IPS DF 6.9 (cell line): ENCODE measurements at places on chromosomes 6 and 20.

DNA sequence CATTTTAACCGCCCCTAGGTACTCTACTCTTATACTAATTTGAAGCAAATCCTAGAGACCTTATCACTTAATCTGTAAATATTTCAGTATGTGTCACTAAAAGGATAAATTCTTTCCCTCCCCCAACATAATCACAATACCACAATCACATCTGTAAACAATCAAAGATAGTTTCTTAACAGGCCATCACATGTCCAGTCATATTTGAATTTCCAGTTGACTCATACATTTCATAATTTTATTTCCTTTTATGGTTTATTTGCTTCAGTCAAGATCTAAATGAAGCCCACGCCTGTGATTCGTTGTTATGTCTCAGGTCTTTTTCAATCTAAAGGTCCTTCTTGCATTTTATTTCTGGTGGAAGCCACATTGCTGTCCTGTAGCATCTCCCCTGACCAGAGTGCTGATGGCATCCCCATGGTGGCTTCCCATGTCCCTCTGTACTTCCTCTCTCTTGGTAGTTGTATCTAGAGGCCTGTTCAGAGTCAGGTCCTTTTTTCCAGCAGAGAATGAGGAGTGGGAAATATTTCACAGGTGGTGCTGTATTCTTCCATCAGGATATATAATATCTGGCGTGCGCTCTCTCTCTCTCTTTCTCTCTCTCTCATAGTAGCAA is 128.6 kb upstream of the SLC22A23 start:
- no peak for DNase-seq

- DNase-seq: peak; percentile 72
These were observed 117.1 kb downstream of the TBXT start for GRCh38 chr6:166050559-166050958.

- no peak for DNase-seq
These were observed 25.5 kb upstream of the ITCH start for GRCh38 chr20:34337544-34337943.

DNA sequence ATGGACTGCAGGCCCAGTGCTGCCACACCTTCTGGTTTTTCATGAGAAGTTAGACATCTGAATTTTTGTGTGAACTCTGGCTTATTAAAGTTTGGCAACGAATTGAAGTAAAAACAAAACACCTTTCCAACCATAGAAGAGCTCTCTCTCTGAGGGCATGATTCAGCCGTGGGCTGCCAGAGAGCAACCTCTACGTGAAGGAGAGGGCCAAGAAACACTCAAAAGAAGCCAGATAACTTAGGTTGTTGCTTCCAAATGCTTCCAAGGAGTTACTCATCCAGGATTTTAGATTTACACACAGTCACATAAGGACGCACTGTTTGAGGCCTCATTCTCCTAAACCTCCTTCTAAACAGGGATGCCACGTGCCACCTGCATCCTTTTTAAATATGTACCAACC is 65.5 kb downstream of the NRN1 start:
- no peak for DNase-seq

DNA sequence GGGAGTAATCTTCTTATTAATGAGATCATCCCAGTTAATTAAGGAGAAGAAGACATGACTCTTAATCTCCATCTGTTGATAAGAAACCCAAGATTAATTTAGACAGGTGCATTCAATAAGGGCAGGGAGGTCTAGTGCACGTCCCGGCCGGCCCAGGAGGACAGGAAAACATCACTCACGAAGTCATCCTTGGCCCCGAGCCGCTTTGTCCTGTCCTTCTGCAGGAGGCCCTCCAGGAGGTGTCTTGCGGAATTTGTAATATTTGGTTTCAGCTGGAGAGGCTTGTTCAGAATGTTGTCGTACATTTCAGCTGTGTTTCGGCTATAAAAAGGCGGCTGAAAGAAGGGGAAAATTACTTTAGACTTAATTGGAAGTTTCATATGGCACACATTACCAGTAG is 118.4 kb upstream of the SLC2A12 start:
- no peak for DNase-seq
